ENCODE measurements at places on chromosomes 11 and 22.

GRCh38 chr22:39181778-39182177 is 29.3 kb upstream of the CBX7 start:
- DNase-seq, result no peak

GRCh38 chr22:35961480-35962295 is 66.9 kb downstream of the RBFOX2 start:
- peak; percentile 31 for DNase-seq

GRCh38 chr11:76321820-76322524 is 59.0 kb downstream of the THAP12 start:
- no peak for DNase-seq

- DNase-seq, result no peak
These were observed 110.3 kb downstream of the LRRC32 start for GRCh38 chr11:76560219-76560618.

Data from right kidney (tissue), 9 donors.